Activated CD8-positive, alpha-beta memory T cell treated with anti-CD3 and anti-CD28 coated beads for 1 hour (primary cell): ENCODE measurements at places on chromosomes 2 and 18.

DNA sequence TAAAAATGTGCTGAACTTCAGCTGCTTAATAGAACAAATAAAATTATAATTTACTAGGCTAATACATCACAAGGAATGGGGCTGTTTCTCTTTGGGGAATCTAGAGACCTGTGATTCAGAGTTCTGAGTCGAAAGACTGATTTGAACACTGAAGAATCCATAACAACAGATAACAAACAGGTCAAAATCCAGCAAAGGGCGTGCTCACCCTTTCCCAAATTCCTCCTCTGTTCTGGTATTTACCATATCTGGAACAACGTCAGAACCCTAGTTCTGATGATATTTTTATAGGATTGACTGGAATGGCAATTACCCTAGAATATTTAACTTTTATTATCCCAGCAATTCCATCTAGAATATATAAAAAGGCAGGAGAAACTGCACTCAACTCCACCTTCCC lies 66.0 kb upstream of the ITGA6 start:
- DNase-seq: no peak

DNA sequence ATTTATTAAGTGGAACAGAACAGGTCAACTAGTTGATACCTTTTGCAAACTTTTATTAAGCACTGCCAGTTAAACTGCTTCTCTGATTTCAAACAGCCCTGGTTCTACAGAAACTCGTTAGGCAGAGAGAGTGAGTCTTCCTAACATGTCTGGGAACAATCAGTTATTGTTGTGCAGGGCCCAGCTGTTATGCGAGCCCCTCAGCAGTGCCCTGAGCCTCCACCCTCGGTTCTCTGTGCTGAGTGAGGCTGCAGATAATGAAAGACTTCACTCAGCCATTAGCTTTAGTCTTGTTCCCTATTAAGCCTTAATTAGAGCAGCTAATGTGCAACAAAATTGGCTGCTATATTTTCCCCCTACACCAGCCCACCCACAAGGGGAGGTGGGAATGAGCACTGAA lies 39.6 kb downstream of the KCTD18 start:
- DNase-seq: no peak

DNA sequence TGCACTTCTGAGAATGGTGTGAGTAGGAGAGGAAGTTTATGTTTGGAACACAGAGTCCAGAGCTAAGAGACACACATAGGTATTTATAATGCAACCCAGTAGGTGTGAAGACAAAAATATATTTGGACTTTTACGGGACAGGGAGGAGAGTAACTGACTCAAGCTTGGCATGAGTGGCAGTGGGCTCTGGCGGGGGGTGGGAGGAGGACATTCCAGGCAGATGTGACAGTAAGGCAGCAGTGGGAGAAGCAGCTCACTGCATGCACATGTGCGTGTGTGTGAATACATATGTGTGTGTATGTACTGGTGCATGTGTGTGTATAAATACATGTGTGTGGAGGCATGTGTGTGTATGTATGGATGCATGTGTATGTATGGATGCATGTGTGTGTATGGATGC lies 51.4 kb downstream of the DCDC2C start:
- no peak for DNase-seq

GRCh38 chr18:54794823-54795222 lies 33.5 kb upstream of the RAB27B start:
- no peak for DNase-seq
